HS-5 (cell line): ENCODE measurements at places on chromosomes 6 and 20.

DNA sequence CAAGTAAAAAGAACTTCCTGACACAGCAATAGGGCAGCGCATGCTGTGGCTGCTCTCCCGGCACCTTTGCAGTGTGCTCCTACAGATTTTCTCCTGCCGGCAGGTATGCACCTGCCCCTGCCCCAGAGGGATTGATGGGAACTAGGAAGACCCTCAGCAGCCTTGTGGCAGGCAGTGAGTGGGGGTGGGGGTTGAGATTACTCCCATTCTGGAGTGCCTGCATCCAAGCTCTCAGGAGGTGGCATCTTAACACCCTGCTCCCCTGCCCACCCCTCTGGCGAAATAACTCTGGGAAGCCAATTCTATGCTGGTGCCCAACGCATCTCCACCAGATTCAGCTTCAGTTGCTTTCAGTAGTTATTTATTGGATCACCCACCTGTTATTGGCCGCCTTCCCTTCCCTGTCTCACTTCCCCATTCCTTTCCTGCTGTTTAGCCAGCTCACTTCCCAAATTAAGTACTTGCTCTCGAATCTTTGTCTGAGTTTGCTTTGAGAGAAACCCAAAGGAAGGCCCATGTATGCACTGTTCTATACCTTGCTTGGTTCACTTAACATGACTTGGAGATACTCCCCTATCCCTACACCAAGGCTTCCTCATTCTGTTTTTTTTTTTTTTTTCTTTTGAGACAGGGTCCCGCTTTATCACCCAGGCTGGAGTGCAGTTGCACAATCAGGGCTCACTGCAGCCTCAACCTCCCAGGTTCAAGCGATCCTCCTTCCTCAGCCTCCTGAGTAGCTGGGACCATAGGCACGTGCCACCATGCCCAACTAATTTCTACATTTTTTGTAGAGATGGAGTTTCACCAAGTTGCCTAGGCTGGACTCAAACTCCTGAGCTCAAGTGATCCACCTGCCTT lies 29.3 kb upstream of the SLC23A2 start:
- no peak for DNase-seq

DNA sequence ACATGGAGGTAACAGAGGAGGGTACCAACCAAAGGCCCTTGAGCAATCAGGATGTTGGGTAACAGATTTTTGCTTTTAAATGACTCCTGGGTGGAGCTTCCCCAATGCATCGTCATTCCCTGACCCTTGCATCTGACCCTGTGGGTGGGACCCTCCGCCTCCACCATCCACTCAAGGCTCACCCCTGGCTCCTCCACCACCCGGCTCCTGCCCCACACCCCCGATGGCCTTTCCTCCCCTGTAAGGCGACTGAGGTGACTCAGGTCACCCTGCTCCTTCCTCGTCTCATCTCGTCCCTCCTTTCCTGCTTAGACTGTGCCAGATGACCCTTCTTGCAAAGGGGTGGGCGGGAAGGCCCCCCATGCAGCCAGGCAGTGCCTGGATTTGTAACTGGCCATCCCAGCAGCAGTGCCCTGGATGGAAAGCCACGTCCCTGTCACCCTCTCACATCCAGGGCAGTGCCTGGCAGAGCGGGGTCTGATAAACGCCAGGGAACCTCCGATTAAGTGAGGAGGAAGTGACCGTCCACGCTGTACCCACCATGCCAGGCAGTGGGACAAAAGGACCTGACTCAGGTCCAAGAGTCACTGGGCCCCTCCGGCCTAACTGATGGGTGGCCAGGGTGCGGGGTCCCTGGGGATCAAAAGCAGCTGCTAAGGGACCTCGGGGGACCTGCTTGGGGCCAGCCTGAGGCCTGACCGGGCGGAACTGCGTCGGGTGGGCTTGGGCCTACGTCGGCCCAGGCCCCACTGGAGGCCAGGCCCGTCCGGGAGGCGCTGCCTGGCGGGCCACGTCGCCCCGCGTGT lies 624 bp upstream of the NPEPL1 start:
- DNase-seq = no peak

- no peak for DNase-seq
Observed at GRCh38 chr6:106053484-106054205, 32.5 kb upstream of the PRDM1 start.

GRCh38 chr6:117506180-117506835 lies 23.8 kb downstream of the DCBLD1 start:
- no peak for DNase-seq
